Endothelial cell of umbilical vein (primary cell): ENCODE measurements at places on chromosomes 7 and 10. TPM values are rescaled to one million over a fixed set of nuclear protein-coding genes. Genes with fewer than 3 reads are reported as not detected.
A peak's percentile ranks its signal among the peaks of the same experiment; 100 is the strongest.

- DNase-seq = no peak
These were observed 661.7 kb downstream of the IPMK start for GRCh38 chr10:57605948-57606485.

Gene HOXA10
- 24.4 and 27.6 TPM in 2 replicates for total RNA-seq

Gene CRYGN
- total RNA-seq = not detected in 2 replicates

GRCh38 chr10:61786728-61787127, 114.8 kb upstream of the ARID5B start:
- DNase-seq = peak; percentile 50

DNA sequence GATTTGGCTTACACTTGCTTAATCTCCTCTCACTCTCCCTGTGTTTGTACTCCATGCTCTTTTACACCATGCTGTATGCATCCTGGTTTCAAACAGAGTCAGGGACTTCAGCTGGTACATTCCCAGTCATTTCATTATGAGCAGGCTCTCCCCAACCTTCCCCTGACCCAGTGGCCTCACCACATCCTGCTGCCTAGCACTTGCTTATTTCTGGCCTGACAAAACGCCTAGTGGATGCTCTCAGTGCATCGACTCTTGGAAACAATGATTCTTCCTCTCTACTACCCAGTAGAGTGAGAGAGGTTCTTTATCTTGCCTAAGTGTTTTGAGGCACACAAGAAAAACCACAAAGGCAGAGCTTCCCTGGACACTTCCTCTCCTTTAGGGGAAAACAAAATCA, 63.4 kb downstream of the CAV1 start:
- DNase-seq = peak; percentile 81

GRCh38 chr7:69448071-69448470, 150.2 kb upstream of the AUTS2 start:
- no peak for DNase-seq

DNA sequence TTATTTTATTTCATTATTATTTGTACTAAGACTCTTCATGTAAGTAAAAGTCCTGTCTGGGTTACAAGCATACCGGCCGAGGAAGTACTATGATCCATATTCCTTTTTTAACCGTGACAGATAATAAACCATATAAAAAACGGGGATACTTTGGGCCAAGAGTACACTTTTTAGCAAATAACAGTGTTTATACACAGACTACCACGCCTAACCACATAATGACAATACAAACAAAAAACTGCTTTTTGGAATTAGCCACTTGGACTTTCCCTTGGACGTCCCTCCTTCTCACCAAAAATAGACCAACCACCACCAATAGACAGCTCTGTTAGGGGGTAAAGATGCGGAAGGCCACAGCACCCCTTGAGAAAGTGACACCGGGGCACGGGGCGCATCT, 800 bp downstream of the MINDY3 start:
- no peak for DNase-seq

GRCh38 chr10:12957081-12957480, 44.4 kb downstream of the CCDC3 start:
- DNase-seq = no peak

Gene COL17A1
- total RNA-seq = 1.2 and 1.3 TPM in 2 replicates

Gene ATRNL1
- not detected in 2 replicates for total RNA-seq

Gene EN2
- not detected in 2 replicates for total RNA-seq

Gene CPVL
- total RNA-seq = not detected in 2 replicates

Gene LEP
- not detected in 2 replicates for total RNA-seq

Gene GIMAP4
- 168 and 174 TPM in 2 replicates for total RNA-seq

DNA sequence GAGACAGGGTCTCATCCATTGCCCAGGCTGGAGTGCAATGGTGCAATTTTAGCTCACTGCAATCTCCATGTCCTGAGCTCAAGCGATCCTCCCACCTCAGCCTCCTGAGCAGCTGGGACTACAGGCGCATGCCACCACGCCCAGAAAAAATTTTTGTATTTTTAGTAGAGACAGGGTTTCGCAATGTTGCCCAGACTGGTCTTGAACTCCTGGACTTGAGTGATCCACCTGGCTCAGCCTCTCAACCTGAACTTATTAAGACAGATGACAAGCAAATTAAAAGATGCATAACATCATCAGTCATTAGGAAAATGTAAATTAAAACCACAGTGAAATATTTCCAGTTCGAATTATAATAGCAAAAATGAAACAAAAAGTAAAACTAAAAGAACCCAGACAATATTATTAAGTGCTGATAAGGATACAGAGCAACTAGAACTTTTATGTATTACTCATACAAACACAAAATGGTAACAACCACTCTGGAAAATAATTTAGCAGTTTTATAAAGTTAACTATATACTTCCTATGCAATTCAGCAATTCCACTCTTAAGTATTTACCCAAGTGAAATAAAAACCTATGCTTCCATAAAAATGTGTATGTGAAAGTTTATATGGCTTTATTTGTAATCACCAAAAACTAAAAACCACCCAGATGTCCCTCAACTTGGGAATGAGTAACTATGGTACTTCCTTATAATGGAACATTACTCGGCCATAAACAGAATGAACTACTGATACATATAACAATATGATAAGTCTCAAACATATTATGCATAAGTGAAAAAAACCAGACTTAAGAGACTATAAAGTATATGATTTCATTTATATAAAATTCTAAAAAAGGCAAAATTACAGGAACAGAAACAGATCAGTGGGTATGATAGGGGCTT, 15.3 kb downstream of the ZFAND4 start:
- DNase-seq = no peak

DNA sequence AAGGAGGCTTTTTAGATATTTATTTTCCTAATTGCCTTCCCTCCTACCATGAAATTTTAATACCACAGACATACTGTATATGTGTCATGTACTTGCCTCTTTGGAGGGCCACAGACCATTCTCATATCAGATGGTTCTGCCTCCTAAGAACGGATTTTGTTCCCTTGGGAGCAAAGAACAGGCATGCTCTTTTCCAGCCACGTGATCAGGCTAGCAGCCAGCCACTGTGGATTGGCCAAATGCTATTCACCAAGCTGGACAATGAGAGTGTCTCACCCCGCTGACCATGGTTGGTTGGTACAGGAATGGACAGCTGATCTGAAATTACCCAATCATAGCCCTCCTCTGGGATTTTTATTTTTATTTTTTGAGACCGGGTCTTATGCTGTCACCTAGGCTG, 21.5 kb upstream of the CRHR2 start:
- no peak for DNase-seq

DNA sequence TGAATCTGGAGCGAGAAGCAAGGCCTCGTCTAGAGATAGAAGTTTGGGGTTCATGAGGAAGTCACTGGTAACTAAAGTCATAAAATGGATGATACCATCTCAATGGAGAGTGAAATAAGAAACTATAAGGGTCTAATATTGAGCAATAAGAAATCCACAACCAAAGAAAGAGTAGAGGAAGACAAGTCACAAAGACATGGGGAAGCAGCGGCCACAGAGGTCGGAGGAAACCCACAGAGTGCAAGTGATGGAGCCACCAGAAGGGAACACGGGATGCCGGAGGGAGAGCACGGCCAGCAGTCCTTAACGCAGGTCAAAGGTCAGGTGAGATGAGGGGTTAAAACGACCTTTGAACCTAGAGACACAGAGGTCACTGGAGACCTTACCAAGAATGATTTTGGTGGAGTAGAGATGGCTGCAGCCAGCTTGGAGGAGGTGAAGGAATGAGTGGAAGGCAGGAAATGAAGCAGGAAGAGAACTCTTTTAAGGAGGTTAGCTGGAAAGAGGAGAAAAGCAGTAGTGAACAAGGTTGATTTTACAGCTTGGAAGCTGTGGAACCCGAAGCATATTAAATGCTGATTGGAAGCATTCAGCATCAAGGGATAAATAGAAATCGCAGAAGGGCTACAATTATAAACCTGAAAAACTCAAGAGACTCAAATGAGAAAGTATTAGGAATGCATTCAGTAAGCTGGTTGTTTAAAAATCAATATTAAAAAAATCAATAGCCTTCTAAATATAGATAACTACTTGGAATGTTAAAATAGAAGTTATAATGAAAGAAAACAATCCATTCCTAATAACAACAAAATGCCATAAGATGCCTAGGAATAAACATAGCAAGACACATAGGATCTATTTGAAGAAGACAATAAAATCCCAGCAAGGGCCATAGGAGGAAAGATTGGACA, 93.7 kb downstream of the SVOPL start:
- no peak for DNase-seq

Gene PON3
- total RNA-seq = 2.0 and 3.4 TPM in 2 replicates

DNA sequence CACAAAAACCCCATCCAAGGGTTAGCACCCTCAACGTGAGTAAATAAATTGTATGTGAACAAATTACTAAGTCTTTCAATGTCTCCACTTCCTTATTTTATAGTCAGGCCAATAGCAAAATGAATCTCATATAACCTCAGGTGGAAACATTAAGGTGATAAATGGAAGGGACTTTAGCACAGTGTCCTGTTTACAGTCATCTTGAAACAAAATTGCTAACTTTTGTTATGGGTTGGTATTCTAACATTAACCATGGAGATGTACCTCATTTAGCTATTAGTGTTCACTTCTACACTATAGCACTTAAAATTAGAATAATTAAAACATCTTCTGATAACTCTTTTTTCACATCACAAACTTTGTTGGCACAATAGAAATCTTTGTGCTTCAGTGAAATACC, 255.8 kb upstream of the CNTNAP2 start:
- no peak for DNase-seq

Gene ADCYAP1R1
- not detected in 2 replicates for total RNA-seq

DNA sequence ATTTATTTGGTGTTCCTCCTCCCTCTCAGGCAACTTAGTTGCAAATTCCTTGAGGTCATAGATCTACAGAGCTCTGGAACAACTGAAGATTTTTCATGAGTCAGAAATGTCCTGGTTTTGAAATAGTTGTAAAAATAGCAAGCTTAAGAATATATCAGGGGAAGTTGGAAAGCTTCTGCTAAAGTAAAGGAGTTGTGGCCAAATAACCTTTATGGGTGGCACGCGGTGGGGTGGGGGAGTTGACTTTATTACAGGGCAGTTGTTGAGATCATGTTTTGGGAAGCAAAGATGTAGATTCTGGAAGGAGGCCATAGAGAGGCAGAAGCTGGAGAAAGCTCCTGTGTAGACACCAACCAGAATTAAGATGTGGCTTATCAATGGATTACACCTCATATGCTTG, 326.0 kb upstream of the MTPN start:
- DNase-seq = no peak

DNA sequence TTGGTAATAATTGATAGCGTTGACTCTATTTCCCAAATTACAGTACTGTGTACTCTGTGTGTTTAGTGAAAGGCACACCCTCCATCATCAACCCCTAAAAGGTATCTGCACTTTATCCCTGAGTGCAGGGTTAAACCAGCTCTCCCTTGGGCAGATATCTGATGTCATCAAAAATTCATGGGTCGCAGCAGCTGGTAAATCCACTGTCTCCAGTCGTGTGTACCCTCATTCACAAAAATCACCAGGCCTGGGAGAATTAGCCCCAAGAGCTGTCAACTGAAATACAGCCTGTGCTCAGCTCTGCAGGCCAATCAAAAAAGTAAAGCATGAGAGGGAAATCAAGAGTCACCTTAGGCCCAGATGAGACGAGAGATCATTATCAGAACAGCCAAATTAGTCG, 103.7 kb downstream of the HIP1 start:
- DNase-seq = no peak

Gene GSTO1
- total RNA-seq = 195 and 211 TPM in 2 replicates

Gene FXYD4
- not detected in 2 replicates for total RNA-seq

- no peak for DNase-seq
These were observed 263.8 kb downstream of the PARD3 start for GRCh38 chr10:34551295-34551694.

DNA sequence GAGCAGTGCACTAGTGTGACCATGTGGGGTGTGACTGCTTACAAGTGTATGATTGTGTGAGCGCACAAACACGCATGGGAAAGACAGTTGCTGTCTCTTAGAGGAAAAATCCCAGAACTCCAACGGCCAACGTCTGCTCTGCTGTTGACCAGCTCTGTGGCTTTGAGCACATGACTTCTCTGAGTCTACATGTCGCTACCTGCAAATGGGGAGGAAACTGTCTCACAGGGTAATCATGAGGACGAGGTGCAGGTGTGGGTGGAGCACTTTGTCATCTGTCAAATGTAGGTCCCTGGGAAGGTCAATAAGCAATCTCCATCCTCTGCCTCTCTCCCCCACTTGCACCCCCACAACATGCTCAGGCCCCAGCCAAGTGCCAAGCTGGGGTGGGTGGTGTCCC, 31.2 kb upstream of the TLX1 start:
- DNase-seq = no peak

GRCh38 chr10:25651534-25651933, 282.5 kb upstream of the MYO3A start:
- no peak for DNase-seq

Gene DNAJC12
- 1.0 and 2.4 TPM in 2 replicates for total RNA-seq

GRCh38 chr10:104120903-104121484, 977 bp upstream of the SFR1 start:
- peak; percentile 93 for DNase-seq

DNA sequence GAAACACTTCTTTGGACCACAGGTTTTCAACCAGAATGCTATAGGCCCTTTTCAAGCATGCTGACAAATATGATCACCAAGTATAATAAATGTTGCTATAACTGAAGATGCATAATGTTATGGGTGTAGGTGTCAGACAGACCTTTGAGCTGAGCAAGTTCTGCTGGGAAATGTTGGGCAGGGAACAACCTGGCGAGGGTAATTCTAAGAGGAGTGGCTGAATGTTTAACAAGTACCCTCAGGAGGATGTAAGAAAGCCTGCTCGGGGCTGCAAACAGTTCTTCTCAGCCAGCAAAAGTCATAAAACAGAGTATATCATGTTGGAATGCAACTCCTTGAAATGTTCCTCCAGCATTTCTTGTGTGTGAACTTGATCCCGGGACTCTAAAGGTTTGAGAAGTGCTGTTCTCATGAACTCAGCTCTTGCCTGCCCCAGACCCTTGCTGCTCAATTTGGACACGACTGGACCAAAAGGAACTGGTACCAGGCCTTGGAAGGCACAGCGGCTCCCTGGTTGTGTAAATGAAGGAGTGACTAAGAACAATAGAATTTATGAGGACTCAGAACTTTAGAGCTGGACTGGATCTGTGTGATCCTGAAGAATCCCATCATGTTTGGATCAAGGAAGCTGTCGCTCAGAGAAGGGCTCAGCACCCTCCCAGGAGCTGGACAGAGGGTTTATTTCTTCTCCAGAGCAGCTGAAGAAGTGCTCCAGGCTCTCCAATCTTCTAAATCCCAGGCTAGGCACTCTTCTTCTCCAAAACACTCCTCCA, 143.2 kb upstream of the ANK3 start:
- no peak for DNase-seq

Gene SCRN1
- total RNA-seq = 125 and 127 TPM in 2 replicates

Gene TMEM236
- 0.24 TPM in 1 of 2 replicates, not detected in the other for total RNA-seq

DNA sequence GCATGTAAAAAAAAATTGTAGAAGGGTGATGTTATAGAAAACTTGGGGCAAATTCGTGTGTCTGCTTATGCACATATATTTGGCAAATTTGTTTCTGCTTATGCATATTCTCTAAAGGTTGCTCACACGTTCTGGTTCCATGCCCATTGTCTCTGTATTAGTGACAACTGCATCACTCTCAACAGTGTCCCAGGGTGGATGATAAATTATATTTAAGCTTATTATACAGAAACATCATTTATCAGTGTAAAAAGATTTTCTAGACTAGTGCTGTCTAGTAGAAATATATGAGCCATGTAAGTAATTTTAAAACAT, 4.1 kb downstream of the STK31 start:
- DNase-seq = no peak
